Gastrocnemius medialis (tissue), 4 donors: ENCODE measurements at places on chromosomes 1 and 21. TPM values are rescaled to one million over a fixed set of nuclear protein-coding genes. Genes with fewer than 3 reads are reported as not detected.

KLHL17 gene
- 1.3 TPM for total RNA-seq

NPPA gene
- total RNA-seq: not detected

RNF11 gene
- total RNA-seq: 86.5 TPM

FMO5 gene
- 1.7 TPM for total RNA-seq

DUSP10 gene
- total RNA-seq: 4.9 TPM

RIMKLA gene
- 0.78 TPM for total RNA-seq

COL9A2 gene
- total RNA-seq: not detected

IL19 gene
- not detected for total RNA-seq

DCDC2B gene
- total RNA-seq: not detected

TMEM79 gene
- 0.51 TPM for total RNA-seq

VHLL gene
- not detected for total RNA-seq

ZSWIM5 gene
- 1.3 TPM for total RNA-seq

FCGR3B gene
- total RNA-seq: 0.38 TPM

CYP4A11 gene
- total RNA-seq: not detected

DIO1 gene
- total RNA-seq: not detected

RGS1 gene
- 2.7 TPM for total RNA-seq

TNFRSF8 gene
- total RNA-seq: 2.6 TPM

TGFB2 gene
- 0.92 TPM for total RNA-seq

THEM5 gene
- total RNA-seq: not detected

RPTN gene
- not detected for total RNA-seq

DPT gene
- total RNA-seq: 13.0 TPM

EPHA10 gene
- total RNA-seq: not detected

FCGR2B gene
- total RNA-seq: 4.8 TPM

KCNC4 gene
- total RNA-seq: 9.1 TPM
